CD4-positive, alpha-beta T cell treated with Interleukin-2 at 100 ng/mL for 4 hours (primary cell): ENCODE measurements at places on chromosomes 13 and 19.

DNA sequence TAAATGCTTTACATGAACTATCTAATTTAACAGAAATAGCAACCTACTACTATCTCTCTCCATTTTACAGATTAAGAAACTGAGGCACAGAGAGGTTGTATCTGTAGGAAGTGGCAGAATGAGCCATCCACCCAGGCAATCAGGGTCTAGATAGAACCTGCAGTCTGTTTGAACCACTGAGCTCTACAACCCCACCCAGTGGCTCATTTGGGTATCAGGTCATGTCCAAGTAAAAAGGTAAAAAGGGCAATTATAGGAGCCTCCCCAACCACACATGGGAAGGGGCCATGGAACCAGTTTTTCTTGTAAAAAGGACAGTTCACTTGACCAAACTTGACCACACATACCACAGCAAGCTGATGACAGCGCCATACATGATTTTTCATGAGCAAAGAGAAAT is 92.9 kb upstream of the SGCG start:
- DNase-seq, result no peak

GRCh38 chr13:43383498-43384165 is 360.2 kb downstream of the DNAJC15 start:
- no peak for DNase-seq

GRCh38 chr19:5880604-5881078 is 10.3 kb upstream of the FUT5 start:
- DNase-seq, result no peak

- DNase-seq, result peak; percentile 6
Measured at GRCh38 chr19:11421371-11422098, 2.4 kb upstream of the RGL3 start.

DNA sequence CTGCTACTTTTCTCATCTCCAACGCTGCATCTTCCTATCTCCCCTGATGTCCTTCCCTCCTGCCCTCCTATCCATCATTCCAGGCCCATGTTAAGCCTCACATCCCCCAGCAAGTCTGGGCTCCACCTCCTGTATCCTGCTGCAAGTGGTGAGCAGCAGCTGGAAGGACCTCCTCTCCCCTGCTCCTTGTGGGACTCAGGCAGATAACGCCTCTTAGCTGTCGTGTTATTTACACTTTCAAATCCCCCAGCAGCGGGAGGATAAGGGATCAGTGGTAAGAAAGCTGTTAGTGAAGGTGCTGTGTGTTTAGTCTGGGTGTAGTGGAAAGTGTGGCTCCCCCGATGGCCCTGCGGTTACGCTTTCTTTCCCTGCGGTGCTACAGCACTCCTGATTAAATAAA is 211.9 kb downstream of the ZNF536 start:
- DNase-seq, result no peak

- DNase-seq, result no peak
Measured at GRCh38 chr13:29832761-29833298, 17.6 kb downstream of the UBL3 start.

DNA sequence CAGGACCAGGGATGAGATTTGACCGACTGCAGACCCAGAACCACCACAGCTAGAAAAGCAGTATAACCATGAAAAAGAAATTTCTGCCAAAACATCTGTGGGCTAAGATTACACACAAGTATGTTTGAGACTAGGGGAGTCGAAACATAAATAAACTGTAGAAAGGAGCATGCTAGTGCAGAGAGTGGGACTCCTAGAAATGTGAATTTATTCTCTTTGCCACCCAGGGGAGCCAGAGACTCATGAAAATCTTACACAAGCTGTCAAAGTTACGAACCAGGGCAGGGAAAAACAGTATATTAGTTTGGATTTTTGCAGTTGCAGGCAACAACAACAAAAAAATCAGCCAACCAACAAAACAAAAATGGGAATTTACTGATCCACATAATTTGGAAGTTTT is 12.3 kb upstream of the HSPH1 start:
- DNase-seq, result no peak

- peak; percentile 65 for DNase-seq
Measured at GRCh38 chr19:19372656-19373416, 32.6 kb upstream of the GATAD2A start.

DNA sequence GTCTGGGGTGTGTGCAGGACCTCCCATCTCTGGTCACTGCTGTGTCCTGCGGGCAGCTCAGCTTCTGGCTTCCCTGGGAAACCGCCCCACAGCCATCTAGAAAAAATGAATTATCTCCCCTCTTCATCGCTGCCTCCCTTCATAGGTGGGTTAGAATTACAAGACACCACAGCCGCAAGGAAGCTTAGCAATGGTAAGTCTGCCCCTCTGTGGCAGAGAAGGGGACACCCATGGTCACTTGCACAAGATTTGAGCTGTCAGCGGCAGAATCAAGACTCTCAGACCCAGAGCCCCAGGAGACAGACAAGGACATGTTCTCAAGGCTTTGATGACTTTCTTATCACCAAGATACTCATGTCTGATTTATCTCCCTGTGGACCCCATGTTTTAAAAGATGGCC is 110.8 kb upstream of the PABPC3 start:
- DNase-seq, result no peak

DNA sequence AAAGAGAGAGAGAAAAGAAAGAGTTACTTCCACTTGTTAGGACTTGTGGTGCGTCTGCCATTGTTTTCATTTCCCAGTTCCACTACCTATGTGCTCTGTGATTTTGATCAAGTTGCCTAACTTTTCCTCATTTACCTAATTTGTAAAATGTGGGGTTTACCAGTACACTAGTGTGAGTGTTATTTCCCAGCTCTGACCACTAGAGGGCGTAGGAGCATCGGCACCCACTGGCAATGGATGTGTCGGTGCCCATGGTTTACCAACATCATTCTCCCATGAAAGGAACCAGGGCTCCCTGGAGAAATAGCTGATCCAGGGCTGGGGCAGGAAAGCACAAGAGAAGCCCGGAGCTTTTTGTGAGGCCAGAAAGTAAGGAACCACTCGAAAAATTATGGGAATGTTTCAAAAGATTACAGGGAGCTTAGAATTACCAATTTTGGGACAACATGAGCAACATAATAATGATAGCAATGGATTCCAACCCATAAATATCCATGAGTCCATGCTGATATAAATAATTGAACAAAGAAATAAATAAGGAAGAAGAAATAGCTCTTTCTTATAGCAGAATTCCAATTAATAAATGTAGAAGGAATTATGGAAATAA is 15.1 kb upstream of the CEACAM4 start:
- DNase-seq, result peak; percentile 79

- DNase-seq, result peak; percentile 67
Measured at GRCh38 chr19:48501494-48502349, 9.9 kb downstream of the LMTK3 start.

DNA sequence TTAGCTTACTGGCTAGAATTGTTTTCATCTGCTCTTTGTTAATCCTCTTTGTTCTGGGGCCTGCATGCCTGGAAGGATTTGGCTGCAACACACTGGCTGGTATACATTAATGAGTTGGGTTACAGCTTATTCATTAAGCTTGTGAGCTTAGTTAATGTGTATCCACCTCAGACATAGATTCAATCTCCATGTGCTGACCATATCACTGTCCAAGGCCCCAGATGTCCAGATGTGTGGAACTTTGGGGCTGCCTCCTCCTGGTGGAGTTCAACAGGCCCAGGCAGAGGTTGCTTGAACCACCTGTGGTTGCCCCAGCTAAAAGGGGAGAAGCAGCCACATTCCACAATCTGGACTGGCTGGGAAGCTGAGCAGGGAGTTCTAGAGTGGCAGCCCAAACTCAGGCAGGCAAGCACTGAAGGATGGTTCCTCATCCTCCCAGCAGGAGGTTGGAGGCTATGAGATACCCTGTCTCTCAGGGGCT is 5.4 kb downstream of the DIAPH3 start:
- no peak for DNase-seq

DNA sequence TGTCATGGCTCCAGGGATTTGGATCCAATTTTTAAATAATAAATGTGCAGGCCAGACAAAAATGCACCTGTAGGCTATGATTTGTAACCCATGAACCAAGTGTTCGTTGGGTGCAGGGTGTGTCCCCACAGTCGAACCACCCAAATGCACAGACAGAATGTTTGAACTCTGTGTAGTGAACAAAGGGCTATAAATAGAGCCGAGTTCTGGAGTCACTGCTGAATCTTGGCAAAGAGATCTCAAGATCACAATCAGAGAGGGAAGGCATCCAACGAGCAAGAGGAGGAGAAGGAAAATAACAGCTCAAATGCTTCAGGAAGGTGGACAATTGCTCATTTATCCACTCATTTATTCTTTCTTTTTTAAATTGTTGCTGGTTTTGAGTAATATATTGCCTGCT is 547.9 kb downstream of the FGF9 start:
- DNase-seq, result no peak

DNA sequence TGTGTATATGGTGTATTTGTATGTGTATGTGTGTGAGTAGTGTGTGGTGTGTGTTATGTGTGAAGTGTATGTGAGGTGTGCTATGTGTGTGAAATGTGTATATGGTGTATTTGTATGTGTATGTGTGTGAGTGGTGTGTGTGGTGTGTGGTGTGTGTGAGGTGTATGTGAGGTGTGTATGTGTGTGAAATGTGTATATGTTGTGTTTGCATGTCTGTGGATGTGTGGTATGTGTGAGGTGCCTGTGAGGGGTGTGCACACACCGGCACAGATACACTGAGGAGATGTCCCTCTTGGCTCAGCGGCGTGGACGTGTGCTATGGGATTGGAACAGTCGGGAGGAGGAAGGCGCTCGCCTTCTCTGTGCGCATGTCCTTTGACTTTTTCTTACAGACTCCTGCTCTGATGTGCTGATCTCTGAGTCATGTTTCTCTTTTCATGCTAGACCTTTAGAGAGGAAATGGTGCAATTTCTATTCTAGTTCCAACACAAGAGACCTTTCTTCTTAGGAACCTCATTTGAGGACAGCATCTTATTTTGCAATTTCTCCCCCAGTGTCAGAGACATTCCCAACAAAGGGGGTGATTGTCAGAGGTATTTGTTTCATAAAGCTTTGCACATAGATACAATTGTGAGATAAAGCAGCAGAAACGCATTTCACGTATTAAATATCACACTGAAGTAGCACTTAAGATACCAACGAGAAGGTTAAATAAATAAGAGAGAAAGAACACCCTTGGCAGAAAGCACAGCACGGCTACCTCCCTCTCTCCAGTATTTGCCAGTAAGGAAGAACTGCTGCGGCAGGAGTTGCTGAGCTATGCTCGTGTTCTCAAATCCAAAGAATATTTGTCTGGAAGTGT is 11.3 kb upstream of the TNFRSF19 start:
- no peak for DNase-seq

DNA sequence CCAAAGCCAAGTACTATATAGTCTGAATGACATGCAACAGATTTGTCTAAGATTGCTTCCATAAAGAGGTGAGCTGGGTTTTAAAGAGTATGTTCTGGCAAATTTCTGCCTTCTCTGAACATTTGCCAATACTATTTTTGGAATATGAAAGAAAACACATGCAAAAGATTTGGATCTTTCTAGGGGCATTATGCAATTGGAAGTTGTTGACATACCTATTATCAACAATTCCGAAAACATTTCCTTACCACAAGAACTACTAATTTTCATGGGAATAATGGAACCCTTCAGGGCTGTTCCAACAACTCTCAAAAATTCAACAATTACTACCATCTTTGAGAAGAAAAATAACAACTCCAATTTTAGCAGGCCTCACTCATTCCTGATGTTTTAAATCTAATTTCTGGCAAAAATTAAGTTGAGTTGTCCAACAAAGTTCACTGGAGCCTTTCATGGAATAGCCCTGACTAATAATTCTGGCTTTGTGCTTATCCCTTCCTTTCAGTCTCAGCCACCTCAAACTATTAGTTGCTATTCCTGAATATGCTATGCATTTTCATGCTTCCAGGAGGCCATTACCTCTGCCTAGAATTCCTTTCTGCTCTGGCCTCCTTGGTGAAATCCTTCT is 250.0 kb downstream of the RGCC start:
- no peak for DNase-seq

GRCh38 chr13:26377038-26377437 is 123.1 kb downstream of the CDK8 start:
- DNase-seq, result no peak

DNA sequence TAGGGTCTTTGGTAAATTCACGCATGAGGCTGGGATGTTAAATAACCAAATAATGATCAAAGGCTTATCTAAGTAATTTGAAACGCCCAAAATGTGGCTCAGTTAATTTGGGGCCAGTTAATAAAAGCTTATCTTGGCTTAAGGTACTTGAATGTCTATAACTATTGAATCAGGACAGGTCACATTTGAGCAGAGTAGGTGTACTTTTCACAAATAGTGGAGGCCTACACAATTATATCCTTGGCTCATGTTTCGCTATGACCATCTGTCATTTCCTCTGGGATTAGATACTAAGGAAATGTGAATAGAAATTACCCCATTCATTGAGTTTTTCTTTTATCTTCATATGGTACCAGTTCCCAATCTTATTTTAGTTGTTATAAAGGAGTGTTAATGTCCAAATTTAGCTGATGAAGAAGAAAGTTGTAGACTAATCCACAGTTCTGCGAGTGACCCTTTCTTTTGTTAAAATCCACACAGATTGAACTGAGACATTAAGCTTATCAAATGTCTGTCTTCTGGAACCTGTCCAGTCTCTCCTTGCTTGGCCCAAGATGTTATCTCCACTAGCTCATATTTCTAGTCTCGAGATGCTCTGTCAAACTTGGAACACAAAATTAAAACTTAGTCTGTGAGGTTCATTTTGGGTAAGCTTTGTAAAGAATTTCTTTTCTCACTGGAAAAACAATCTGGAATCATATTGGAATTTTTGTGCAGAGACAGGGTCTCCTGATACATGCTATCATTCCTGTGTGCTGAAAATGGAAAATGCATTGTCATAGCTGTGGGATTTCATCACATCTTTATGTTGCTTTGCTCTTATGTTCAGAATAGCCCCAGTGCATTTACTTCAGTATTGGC is 31.0 kb downstream of the SLAIN1 start:
- DNase-seq, result no peak

DNA sequence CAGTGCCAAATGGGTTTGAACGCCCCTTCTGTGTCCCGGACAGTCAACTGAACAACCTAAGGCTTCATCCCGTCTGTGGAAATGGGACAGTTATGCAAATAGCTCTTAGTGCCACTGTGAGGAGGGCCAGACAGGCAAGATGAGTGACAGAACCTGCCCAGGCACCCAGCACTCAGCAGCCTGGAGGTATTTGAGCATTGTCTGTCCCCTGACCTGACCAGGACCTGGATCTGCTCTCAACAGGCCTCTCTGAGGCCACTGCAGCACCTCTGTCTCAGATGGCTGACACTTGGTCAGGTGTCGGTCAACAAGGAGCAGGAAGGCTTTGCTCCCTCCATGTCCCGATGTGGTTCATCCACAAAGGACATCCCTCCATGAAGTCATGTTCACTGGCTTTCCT is 67.9 kb downstream of the CCDC70 start:
- DNase-seq, result no peak

GRCh38 chr19:14120497-14120780 is 2.9 kb upstream of the PRKACA start:
- no peak for DNase-seq

GRCh38 chr13:110680852-110681251 is 25.1 kb downstream of the CARS2 start:
- DNase-seq, result peak; percentile 17
